ENCODE measurements at places on chromosomes 11 and 22.
A peak's percentile ranks its signal among the peaks of the same experiment; 100 is the strongest.

DNA sequence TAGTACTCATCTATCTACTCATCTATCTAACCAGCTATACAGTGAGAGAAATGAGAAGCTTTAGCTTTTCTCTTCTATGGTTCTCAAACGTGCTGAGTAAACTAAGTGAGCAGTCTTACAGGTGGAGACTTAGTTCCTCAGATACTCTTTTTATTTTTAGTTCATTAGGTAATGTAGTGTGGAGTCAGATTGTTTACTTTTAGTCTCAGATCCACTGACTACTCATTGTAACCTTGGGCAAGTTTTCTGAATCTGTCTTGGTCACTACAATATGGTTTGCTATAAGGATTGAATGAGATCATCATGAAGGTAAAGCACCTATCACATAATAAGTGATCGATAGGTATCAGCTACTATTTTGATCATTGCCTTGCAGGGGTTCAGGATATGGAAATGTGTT lies 160.1 kb downstream of the RAB38 start:
- DNase-seq: no peak

DNA sequence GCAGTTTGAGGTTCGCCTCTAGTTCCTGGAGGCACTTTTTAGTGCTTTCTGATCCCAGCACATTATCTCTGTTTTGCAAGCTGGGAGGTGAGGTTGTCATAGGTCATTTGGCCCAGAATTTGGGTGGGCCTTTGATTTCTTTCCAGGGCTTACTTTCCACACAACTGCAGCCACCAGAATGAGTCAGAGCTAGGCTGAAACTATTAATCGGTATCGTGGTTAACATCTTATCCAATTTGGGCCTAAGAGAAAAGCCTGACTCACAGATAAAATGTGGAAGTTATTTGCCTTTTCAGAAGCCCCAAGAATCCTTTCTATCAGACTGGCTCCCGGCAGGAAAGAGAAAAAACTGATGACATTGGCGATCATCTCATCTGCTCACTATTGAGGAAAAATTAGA lies 166.4 kb downstream of the KIRREL3 start:
- peak; percentile 76 for DNase-seq

DNA sequence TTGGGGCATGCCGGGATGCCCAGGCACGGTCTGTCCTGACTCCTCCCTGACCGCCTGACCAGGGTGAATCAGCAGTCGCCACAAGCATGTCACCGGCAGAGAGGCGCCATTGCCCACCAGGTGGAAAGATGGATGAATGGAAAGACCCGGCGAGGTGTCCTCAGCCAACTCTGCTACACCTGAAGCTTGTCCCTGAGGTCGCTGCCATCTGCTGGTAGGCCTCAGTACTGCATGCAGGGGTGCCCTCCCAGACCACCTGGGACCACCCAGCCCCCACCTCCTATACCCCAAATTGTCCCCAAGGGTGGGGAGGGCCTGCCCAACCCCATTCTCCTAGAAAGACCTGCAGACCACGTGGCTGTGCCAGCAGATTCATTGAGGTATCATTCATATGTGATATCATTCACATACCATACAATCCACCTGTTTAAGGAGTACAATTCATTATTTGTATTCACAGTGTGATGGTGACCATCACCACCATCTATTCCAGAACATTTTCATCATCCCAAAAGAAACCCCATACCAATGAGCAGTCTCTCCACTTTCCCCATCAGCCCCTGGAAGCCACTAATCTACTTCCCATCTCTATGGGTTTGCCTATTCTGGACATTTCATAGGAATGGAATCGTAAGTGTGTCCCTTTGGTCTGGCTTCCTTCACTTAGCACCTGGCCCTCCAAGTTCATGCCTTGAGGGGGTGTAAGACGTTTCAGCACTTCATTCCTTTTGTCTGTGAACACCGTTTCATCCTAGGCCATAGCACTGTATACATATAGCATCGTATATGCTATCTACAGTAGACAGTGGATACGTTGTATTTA lies 17.5 kb downstream of the FGF3 start:
- DNase-seq: no peak

DNA sequence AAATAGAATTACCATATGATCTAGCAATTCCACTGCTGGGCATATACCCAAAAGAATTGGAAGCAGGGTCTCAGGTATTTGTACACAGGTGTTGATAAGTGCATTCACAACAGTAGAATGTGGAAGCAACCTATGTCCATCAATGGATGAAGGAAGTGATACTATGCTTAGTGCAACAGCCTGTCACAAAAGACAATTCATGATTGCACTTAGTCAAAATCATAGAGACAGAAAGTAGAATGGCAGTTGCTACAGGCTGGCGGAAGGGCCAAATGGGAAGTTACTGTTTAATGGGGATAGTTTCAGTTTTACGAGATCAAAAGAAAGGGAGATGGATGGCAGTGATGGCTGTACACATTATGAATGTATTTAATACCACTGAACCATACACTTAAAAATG lies 42.0 kb downstream of the SGSM3 start:
- no peak for DNase-seq

- DNase-seq: no peak
Measured at GRCh38 chr11:74452366-74452765, 15.0 kb downstream of the KCNE3 start.

DNA sequence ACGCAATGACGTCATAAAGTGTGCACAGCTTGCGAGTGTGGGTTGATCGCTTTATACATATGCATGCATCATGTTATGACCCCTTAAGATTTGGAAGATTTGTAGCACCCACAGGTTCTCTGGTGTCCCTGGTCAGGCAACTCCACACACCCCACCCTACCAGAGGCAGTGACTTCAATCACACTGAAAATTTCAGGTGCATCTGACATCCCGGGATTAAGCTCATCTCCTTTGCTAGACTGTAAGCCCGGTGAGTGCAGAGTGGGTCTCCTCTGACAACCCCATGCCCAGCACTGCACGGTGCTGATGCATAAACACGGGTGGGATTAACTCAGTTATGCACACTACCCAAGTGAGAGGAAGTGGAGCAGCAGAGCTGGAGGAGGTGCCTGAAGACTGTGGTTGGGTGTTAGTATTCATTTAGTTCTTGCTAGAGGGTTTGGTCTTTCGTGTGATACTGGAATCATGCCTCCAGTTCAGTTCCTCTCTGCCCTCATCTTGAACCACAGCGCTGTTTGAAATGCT lies 6.5 kb downstream of the ARSA start:
- DNase-seq: no peak

DNA sequence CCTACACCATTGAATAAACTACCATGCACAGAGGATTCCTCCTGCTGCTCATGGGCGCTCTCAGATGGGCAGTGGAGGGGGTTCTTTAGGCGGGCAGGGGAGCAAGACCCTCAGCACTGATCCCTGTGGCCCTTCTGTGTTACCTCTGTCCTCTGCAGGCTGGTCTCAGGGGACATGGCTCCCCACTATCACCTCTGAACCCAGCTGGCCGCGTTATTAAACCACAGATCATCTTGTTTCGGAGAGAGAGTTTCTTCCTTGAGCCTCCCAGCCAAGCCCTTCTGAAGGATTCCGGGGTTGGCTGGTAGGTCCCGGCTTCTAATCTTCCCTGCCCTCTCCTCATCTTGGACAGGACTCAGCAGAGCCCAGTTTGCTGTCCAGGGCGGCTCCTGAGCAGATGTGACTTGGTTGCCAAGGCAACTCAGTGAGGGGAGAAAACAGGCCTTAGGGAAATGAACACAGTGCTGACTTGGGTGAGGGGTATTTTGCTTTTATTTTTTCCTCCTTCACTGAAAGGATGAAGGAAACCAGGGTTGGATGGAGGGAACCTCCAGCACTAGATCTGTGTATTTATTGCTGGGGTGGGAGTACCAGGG lies 13.3 kb downstream of the APOL3 start:
- DNase-seq: no peak

DNA sequence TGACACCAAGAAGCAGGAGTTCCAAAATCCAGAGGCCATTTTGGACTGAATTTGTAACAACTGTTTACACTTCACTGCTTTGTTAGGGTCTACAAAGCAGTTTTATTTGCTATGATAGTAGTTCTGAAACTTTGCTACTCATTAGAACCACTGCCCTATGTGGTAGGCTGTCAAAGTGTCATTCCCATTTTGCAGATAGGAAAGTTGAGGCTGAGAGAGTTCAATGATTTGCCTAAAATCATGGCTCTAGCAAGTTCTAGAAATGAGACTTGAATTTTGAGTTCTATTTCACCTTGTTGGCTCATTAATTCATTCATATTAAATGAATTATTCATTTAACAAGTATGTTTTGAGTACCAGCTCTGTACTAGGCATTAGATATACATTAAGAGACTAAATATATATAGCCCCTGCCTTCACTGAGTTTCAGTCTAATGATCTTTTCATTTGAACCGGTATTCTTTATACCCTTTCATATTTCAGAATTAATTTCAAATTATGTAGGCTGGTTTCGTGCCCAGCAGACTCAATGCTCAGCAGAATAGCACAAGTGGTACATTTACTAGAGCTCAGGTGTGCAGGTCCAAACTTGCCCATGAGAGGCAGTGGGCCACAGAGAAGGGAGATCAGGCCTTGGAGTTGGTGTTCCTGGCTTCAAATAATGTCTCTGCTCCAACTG lies 93.5 kb downstream of the ME3 start:
- DNase-seq: no peak

GRCh38 chr22:23793326-23793725 lies 6.6 kb downstream of the SMARCB1 start:
- DNase-seq: no peak

- DNase-seq: peak; percentile 87
Measured at GRCh38 chr11:123173040-123173855, 21.8 kb downstream of the CLMP start.

GRCh38 chr22:45284705-45285262 lies at the start of gene UPK3A:
TSS of gene UPK3A (plus strand) at chr22:45284949. CDS start at chr22:45285014, 65 bp downstream.
- no peak for DNase-seq

DNA sequence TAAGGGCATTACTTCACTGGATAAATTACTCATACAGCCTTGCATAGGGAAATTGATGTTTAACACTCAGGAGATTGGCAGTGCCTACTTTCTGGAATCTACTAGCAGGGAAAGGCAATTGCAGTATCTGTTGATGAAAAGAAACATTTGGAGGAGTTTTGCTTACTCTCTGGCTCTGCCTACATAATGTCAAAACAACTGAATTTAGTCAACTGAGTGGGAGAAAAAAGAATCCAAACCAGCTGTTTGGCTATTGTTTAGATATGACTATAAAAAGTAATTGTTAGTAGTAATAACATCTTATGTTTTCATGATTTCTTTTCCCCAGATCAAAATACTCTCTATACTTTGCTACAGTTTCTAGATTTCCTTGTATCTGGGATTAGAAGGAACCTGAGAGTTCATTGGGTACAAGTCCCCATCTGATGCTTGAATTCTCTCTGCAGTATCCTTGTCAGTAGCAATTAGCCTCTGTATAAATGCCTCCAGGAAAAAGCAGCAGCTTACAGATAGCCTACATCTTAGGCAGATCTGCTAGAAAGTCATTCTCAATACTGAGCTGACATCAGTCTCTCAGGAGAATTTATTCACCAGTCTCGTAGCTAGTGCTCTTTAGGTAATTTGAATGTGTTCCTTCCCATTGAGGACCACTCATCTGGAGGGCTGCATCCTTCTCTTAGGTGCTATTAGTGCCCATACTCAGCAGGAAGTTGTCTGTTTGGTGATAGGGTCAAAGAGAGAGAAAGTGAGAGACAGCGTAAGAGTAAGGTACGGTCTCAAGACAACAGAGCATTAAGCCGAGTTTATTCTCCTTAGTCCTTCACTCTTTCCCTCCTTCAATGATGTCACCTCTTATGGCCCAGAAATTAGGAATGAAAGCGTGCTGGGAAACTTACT lies 185.9 kb upstream of the CCDC90B start:
- DNase-seq: no peak

- DNase-seq: no peak
Measured at GRCh38 chr11:74437441-74438042, 29.8 kb downstream of the KCNE3 start.

GRCh38 chr11:125762445-125762844 lies 16.2 kb downstream of the PATE2 start:
- no peak for DNase-seq

All from AG09319 (cell line).